ENCODE measurements at places on chromosomes 5 and 9. TPM values are rescaled to one million over a fixed set of nuclear protein-coding genes. Genes with fewer than 3 reads are reported as not detected.

- no peak for DNase-seq
Observed at GRCh38 chr5:112646139-112646936, 91.3 kb upstream of the APC start.

- no peak for DNase-seq
Observed at GRCh38 chr5:178193251-178193809, 6.2 kb upstream of the GMCL2 start.

DNA sequence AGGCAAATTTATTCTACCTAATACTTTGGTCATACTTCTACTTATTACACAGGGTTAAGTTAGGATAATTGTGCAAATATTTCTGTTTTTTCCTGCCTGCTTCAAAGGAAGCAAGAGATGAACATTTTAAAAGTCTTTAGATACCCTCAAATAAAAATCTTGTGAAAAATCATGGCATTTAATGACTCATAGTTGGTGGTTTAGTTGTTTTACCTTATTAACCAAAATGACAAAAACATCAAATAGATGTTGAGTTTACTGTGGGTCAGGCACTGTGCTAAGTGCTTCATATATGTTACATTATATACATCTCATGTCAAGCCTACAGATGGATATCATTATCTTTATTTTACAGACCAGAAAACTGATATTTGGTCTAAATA, 54.4 kb downstream of the ZNF474 start:
- DNase-seq: no peak

DNA sequence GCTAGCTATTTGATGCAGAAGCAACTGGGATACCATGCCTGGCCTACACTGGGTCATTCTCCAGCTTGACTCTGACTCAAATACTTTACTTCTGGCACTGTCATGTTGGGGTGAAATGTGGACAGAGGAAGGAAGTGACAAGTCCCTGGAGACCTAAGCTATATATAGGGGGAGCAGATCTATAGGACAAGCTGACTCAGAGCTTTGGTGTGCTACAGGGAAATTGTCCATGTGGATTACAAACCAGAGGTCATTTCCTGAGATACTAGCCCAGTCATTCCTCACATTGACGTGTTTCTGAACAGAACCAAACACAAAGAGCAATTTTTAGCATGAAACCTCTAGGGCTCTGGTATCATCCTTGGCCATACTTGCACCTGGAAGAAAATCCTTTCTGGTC, 531.6 kb upstream of the CLINT1 start:
- no peak for DNase-seq

DNA sequence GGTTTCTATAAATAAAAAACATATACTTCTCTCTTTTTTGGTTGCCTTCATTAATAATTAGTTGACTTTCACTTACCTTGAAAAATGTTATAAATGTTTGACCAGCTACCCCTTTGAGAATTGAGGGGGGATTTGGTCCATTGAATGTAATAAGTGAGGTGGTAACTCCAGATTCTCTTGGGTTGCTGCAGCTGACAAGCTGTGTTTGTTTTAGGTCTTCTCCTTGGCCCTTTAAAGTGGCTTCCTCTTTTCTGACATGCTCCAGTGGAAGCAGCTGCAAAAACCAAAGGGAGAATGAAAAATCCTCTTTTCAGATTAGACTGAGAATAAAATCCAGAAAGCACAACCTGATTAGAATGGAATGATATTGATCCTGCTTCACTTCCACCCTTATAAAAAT, 410.5 kb downstream of the TMEM38B start:
- DNase-seq: no peak

The POU5F2 gene
- total RNA-seq: 0.17 TPM

Data from renal cortical epithelial cell (primary cell).